ENCODE measurements at places on chromosomes 2 and 18.
A peak's percentile ranks its signal among the peaks of the same experiment; 100 is the strongest.

- peak; percentile 2 for DNase-seq
These were observed 529.8 kb upstream of the VRK2 start for GRCh38 chr2:57516698-57517340.

GRCh38 chr2:73468376-73468775 lies 82.7 kb downstream of the ALMS1 start:
- no peak for DNase-seq

- no peak for DNase-seq
These were observed 143.7 kb downstream of the MC4R start for GRCh38 chr18:60228609-60229595.

- no peak for DNase-seq
These were observed 116.4 kb downstream of the CHN1 start for GRCh38 chr2:174888646-174889271.

GRCh38 chr2:190974629-190975361 lies 39.2 kb downstream of the STAT1 start:
- DNase-seq, result no peak

- no peak for DNase-seq
These were observed 93.8 kb upstream of the COPS8 start for GRCh38 chr2:236991874-236992273.

GRCh38 chr2:233385489-233386044 lies 31.3 kb downstream of the DGKD start:
- no peak for DNase-seq

DNA sequence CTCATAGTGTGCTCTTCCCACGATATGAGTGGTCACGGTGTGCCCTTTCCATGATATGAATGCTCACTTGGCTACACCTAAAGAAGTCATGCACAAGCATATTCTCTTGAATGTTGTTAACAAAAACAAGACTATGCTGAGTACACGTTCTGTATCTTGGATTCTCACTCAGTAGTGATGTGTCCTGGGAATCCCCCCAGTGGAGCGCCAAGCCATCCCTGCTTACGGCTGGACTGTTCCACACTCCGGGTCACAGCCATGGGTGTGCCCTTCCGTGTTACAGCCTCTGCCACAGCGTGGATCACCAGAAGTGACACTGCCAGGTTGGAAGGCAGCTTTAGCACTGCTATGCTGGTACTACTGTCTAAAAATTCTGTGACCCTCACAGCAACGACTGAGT lies 59.1 kb downstream of the TPO start:
- no peak for DNase-seq

- no peak for DNase-seq
These were observed 34.5 kb downstream of the PIK3C3 start for GRCh38 chr18:41989508-41989907.

GRCh38 chr18:57776354-57776753 lies 26.8 kb downstream of the ATP8B1 start:
- DNase-seq, result no peak

GRCh38 chr2:183840061-183840584 lies 715.9 kb downstream of the NUP35 start:
- no peak for DNase-seq

- DNase-seq, result peak; percentile 76
These were observed 148.5 kb downstream of the MGAT5 start for GRCh38 chr2:134402410-134402809.

- peak; percentile 68 for DNase-seq
These were observed 89.7 kb downstream of the KCTD1 start for GRCh38 chr18:26458526-26459232.

DNA sequence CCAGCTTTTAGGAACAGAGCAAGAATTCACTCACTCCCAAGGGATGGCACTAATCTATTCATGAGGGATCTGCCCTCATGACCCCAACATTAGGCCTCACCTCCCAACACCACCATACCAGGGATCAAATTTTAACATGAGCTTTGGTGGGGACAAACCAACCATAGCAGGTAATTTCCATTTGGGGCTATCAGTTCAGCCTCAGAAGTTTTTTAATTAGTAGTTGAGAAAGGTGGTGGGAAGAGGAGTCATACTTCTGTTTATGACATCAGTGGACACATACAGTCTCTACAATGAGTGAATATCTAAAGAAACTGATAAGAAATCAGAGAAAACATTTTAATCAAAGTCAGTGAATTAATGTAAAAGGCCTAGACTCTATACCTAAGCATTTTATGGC lies 59.6 kb upstream of the EMILIN2 start:
- DNase-seq, result no peak

DNA sequence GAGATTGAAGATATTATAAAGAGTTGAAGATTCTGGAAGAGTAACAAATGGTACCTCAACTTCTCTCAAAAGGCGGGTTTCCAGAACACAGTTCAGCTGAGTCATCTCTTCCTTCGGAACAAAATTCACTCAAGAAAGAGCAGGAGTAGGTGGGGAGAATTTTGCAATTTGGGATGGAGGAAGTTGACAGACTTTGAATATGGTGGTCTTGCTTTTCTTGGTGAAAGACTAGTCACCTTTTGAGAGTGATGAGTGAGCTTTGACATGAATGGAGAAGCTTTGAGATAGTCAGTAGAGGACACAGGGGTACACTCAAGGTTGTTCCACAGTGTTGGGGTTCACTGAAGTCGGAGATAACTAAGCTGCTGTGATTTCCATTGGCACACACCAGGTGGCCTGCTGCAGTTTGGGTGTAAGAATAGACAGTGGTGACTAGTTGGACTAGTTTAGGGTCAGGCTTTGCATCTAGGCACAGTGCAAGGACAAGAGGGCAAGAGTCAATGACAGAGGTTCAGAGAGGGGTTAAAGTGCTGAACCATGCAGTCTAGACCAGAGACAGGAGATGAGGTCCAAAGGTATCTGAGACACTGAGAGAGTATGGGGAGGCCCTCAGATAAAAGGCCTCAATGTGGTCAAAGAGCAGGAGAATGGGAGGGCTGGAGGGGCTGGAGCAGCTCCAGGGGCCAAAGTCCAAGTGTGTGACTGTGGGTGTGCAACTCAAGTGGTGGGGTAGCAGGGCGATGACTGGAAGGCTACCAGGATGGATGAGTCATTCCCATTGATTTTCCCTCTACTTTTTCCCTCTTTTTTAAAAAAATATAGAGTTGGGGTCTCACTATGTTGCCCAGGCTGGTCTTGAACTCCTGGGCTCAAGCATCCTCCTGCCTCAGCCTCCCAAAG lies 7.7 kb downstream of the CCL20 start:
- peak; percentile 56 for DNase-seq

DNA sequence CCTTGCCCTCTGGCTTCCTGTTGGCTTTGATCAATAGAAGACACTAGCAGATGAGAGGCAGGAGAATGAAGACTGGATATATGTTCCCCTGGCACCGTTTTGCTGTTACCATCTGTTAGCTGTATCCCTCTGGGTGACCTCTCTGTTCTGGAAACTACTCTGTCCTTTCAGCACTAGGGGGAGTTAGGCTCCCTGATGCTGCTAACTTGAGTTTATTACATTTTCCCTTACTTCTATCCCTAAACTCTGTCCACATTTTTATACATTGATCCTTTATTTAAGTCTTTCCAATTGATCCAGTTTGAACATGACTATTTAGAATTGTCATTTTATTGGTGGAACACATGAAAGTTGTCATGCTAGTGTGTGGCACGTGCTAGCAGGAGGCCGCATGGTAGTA lies 1014.3 kb upstream of the CDH2 start:
- peak; percentile 40 for DNase-seq

GRCh38 chr2:38409156-38410102 lies 32.4 kb upstream of the ATL2 start:
- DNase-seq, result no peak

GRCh38 chr18:61549416-61549815 lies 216.2 kb downstream of the CDH20 start:
- no peak for DNase-seq

DNA sequence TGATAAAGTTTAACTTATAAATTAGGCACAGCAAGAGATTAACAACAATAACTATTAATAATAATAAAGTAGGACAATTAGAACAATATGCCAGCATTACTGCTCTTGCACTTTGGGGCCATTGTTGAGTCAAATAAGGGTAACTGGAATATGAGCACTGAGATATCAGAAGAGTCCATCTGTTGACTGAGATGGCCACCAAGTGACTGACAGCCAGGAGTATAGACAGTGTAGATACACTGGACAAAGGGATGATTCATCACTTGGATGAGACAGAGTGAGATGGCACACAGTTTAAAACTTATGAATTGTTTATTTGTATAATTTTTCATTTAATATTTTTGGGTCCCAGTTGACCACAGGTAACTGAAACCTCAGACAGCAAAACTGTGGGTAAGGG lies 20.0 kb downstream of the NAB1 start:
- DNase-seq, result no peak

DNA sequence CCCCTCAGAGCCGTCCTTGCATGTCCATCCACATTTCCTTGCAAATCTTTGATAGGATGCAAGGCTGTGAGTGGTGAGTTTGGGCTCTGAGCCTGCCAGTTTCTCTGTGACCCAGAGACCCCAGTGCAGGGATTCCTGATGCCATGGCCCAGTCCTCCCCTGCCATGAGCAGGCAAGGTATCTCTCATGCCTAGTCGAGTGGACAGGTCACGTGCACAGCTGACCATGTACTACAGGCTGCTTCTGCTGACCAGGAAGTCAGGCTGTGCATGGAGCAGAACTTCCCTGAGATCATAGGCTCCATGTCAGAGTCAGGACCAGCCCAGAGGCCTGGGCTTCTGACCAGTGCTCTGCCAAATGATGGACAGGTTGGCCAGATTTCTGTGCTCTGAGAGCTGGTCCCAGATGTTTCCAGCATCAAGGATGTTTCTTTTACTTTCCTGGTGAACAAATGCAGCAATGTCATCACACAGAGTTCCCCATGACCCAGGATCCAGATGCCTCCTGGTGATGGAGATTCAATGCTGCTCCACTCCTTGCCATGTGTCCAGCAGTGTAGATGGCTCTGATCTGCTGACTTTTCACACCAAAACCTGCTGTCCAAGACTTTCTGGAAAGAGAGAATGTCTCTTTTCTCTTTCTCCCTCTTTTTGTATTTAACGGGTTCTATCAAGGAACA lies 321.6 kb upstream of the HS6ST1 start:
- DNase-seq, result no peak

GRCh38 chr2:102166189-102166845 lies 20.5 kb upstream of the IL1RL2 start:
- peak; percentile 52 for DNase-seq

- no peak for DNase-seq
These were observed 39.7 kb upstream of the TGIF1 start for GRCh38 chr18:3410273-3410672.

- peak; percentile 47 for DNase-seq
These were observed 25.4 kb upstream of the DTNB start for GRCh38 chr2:25698752-25699151.

GRCh38 chr18:2979129-2979528 lies 33.8 kb downstream of the LPIN2 start:
- DNase-seq, result peak; percentile 75

GRCh38 chr2:110958346-110959119 lies 162.2 kb upstream of the BCL2L11 start:
- DNase-seq, result no peak

DNA sequence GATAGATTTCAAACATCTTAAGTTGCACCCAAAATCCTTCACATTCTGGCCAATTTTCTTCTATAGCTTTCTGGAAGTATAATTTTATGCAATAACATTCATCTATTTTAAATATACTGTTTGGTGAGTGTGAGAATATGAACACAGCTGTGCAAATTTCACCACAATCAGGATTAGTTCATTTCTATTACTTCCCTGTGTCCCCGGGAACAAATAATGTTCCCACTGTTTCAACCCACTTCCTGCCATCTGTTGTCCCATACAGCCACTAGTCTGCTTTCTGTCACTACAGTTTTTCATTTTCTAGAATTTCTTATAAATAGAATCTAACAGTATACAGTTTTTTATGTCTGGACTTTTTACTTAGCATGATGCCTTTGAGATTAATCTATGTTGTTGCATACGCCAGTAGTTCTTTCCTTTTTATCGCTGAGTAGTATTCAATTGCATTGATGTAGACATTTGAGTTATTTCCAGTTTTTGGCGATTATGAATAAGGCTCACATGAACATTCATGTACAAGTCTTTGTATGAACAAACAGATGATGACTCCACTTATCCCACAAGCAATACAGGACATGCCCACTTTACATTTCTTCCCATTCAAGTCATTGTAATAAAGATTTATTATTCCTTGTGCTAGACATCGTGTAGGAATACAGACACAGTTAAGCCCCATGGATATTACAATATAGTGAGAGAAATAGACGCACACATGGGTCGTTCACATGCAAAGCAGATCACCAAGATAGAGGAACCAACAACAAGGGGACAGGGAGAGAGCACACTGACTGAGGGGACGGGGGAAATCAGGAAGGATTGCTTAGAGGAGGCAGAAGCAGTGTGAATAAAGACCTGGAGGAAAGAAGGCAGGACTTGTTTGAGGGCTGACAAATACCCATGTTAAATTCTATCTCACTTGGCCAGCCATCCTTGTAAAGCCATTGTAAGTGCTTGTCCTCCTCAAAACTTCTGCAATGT lies 72.9 kb upstream of the PAX8 start:
- DNase-seq, result no peak

DNA sequence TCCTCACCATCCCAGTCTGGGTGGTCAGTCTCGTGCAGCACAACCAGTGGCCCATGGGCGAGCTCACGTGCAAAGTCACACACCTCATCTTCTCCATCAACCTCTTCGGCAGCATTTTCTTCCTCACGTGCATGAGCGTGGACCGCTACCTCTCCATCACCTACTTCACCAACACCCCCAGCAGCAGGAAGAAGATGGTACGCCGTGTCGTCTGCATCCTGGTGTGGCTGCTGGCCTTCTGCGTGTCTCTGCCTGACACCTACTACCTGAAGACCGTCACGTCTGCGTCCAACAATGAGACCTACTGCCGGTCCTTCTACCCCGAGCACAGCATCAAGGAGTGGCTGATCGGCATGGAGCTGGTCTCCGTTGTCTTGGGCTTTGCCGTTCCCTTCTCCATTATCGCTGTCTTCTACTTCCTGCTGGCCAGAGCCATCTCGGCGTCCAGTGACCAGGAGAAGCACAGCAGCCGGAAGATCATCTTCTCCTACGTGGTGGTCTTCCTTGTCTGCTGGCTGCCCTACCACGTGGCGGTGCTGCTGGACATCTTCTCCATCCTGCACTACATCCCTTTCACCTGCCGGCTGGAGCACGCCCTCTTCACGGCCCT lies 11.2 kb downstream of the ACKR3 start:
- no peak for DNase-seq

GRCh38 chr2:1817256-1818051 lies 73.1 kb upstream of the PXDN start:
- peak; percentile 98 for DNase-seq

DNA sequence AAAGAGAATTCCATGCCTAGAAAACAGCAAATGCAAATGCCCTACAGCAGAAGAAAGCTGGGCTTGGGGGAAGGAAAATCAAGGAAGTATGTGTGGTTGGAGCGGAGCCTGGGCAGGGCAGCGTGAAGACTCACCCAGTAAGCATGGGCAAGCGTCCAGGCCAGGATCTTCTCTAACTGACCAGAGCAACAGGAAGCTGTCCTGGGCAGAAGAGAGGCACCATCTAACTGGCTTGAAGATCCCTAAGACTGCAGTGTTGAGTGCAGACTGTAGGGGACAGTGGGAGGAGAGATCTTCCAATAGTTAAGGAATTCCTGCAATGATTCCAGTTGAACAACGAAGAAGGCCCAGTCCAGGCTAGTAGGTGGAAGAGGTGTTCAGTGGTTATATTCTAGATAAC lies 57.9 kb downstream of the NXPH2 start:
- no peak for DNase-seq

Measured in foreskin fibroblast (primary cell).